ENCODE measurements at places on chromosomes 7 and 10.

GRCh38 chr10:128046953-128047290 lies 79.3 kb downstream of the MKI67 start:
- no peak for DNase-seq

DNA sequence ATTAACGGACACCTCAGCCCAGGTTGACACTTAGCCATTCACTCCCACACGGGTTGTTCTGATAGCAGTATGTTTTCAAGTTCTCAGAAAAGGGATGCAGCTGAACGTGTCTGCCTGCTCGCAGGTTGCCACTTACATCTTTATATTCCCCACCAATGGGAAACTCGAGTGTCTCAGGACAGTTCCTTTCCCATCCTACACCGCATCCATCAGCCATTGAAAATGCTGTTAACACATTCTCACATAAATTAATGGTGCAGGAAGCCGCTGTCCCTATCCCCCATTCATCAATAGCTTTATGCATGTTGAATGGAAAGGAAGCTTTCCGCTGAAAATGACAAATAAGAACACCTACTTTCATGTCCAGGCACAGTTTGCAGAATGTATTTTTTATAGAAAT lies 1.7 kb upstream of the FGFR2 start:
- DNase-seq: no peak

- DNase-seq: no peak
Measured at GRCh38 chr7:156607332-156608172, 33.0 kb upstream of the RNF32 start.

- no peak for DNase-seq
Measured at GRCh38 chr7:94701555-94701973, 45.6 kb upstream of the SGCE start.

GRCh38 chr7:143305423-143306070 lies 10.4 kb upstream of the CLCN1 start:
- DNase-seq: peak; percentile 60

DNA sequence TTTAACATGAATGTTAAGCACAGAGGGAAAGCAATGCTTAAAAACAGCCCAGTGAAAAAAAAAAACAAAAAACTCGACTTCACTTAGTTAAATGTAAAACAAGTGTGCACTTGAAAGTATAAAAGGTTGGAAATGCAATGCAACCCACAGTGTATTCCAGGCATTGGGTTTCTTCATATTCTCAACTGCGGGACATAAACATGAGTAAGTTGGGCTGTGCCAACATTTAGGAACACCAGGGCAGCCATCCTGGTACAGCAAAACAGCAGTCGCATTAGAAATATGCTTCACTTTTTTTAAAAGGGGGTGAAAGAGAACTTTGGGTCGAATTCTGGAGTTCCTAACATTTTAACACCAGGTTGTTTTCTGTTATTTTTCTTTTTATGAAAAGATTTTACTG lies 937 bp downstream of the STEAP1 start:
- DNase-seq: no peak

- no peak for DNase-seq
Measured at GRCh38 chr7:26166684-26167266, 14.8 kb downstream of the NFE2L3 start.

Data from stimulated activated CD8-positive, alpha-beta memory T cell treated with anti-CD3 and anti-CD28 coated beads, Interleukin-4, amount 100 ng/mL, for 4 hours (primary cell).